ENCODE measurements at places on chromosomes 5 and 9.

DNA sequence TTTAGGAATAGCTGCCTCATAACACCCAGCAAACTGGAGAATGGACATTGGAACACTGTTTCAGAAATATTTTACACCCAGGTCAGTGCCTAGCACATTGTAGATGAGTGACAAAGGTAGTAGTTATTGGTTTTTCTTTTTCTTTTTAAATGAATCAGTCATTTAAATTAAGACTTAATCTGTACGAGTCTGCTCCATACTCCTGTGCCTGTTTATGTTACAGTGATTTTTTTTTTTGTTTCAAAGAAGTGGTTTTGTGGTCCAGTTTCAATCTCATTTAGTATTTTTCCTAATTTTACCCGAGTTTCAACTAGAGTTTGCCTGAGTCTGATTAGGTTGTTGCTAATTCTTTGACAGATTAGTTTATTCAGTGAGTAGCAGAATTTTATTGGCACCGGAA is 16.2 kb downstream of the LMNB1 start:
- DNase-seq: no peak

DNA sequence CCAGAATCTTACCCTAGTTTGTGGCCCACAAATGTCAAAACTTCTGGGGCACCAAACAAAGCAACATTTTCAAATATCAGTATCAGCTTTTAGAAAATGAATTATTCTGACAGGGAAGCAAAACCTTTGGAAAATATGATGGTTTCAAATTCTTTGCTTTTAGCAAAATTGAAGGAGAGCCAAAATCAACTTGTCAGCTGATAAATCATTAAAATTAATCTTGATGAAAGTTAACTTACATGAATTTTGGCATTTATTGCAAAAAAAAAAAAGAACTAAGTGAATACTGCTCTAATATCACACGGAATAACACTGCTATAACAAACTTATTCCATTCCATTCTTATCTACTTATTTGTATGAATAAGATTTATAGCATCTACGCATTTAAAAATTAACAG is 158.1 kb upstream of the TARS1 start:
- no peak for DNase-seq

- DNase-seq: no peak
These were observed 31.1 kb upstream of the GRXCR2 start for GRCh38 chr5:145903867-145904266.

DNA sequence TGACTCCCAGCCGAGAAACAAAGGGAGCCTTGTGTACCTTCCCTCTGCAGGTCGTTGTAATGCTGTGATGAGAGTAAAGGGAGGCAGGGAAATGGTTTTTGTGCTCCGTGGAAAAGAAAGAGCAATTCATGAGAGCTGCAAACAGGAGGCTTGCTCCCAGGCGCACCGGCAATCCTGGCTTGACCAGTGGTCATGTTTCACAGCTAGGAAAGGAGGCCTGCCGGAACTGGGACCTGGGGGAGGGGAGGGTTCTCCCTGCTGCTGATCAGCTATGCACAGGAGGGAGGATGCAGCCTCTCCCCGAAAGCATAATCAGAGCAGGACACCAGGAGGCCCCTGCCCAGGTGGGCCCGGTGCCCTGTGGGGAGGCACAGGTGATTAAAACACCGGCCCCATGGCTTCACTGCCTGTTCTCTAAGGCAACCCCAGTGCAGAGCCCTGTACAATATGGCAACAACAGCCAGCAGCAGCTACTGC is 131.3 kb downstream of the ZDHHC21 start:
- DNase-seq: no peak

DNA sequence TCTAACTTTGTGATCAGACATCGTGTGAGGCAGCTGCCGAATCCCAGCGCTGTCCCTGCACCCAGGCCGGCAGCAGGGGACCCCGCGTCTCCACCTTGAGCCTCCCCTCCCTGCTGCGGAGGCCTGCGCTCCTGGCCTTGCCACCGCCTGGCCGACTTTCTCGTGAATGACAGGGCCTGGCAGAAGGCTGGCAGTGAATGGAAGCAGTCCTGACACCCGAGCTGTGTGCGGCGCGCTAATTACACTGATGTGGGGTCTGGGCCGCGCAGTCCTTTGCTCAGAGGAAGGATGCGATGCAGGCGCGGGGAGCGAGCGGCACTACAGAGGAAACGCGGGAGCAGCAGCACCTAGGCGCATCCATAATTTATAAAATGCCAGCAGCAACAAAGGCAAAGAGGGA is 40.3 kb downstream of the POU4F3 start:
- DNase-seq: no peak

GRCh38 chr9:83622433-83622938 is 457 bp upstream of the IDNK start:
- DNase-seq: no peak

DNA sequence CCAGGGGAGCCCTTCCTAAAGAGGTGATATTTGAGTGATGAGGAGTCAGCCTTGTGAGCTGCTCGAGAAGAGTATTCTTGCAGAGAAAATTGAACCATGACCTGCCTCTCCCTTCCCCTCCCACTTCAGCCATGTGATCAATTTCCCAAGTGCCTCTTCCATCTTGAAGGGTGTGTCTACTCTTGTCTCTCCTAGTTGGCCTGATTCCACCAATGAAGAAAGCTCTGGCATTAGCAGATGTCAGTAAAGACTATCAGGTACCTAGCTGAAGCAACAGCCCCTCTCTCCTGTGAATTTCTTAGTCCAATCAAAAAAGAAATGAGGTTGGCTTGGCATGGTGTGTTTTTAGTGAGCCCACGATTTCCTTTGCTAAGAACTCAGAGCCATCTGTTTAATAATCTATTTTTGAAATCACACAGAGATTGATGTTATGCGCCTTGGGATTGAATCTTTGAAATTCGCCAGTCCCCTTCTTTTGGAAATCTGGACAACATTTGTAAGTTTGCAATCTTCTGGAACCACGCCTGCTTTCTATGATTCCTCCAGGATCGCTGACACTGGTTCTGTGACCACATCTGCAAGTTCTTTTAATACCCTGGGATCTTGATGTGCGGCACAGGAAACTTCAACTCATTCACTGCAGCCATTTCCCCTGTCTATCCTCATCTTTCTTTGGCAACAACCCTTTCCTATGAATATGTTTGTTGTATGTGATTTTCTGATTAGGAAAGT is 404.6 kb downstream of the DMRT2 start:
- DNase-seq: no peak

- no peak for DNase-seq
These were observed 2.4 kb upstream of the TRIM7 start for GRCh38 chr5:181207214-181207959.

DNA sequence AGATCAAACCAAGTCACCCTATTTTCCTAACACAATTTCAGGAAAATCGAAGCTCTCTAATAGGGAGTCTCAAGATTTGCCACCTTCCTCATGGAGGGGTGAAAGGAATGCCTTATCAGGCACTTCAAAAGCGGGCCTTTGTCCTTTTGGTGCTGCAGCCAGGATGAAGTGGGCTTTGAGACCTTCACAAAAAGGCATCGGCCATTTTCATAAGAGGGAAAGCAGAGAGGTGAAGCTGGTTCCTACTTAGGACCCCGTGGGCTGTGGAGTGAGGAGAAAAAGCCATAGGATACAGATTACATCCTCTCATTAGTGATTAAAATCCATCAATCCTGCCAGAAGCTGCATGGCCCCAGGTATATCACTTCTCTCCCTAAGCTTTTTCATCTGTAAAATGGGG is 859 bp downstream of the CDKN2AIPNL start:
- DNase-seq: no peak

DNA sequence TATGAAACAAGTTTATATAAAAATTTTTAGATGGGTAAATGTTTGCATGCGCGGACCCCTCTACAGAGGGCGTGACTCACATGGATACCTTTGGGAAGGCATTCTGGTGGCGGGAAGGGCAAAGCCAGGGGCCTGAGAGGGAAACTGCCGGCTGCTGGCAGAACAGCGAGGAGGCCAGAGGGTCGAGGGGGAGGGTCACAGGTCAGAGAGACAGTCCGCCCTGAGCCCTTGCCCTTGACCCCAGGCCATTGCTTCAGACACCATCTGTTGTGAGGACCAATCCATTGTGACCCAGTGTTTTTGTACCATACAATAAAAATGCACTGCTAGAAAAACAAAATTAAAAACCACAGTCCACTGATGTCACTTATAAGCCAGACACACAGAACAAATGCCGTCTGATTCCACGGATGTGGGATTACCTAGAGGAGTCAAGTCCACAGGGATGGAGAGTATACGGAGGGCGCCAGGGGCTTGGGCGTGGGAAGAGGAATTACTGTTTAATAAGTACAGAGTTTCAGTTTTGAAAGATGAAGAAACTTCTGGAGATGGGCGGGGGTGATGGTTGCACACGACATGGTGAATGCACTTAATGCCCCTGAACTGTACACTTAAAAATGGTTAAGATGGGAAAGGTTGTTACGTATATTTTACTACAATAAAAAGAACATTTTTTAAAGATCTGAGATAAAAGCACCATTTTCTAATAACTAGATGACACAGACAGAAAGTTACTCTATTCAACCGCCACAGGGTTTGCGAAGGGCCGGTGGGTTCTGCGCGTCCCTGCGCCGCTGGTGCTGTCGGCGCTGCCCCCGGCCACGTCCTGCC is 12.0 kb downstream of the BTNL9 start:
- DNase-seq: no peak

DNA sequence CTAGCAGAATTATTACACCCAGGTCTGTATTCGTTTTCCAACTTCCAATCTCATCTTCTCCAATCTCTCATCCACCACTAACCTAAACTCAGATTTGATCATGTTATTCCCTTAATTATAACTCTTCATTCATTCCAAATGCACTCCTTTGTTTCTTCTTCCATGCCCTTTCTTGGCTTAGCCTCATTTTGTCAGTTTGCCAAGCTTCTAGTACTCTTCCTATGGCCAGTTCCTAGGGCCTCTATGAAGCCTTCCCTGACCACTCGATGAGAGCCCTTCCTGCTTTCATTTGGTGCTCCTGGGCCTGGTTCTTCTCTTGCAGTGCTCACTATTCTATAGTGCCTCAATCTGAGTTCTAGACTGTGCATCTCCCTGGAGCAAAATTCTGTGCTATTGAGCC is 5.8 kb downstream of the FAM219A start:
- no peak for DNase-seq

GRCh38 chr5:65880496-65881072 is 45.8 kb upstream of the ERBIN start:
- no peak for DNase-seq

- DNase-seq: no peak
These were observed 37.4 kb downstream of the FBXO4 start for GRCh38 chr5:41962491-41962890.

- no peak for DNase-seq
These were observed 221.6 kb downstream of the NFIB start for GRCh38 chr9:14092344-14092743.

DNA sequence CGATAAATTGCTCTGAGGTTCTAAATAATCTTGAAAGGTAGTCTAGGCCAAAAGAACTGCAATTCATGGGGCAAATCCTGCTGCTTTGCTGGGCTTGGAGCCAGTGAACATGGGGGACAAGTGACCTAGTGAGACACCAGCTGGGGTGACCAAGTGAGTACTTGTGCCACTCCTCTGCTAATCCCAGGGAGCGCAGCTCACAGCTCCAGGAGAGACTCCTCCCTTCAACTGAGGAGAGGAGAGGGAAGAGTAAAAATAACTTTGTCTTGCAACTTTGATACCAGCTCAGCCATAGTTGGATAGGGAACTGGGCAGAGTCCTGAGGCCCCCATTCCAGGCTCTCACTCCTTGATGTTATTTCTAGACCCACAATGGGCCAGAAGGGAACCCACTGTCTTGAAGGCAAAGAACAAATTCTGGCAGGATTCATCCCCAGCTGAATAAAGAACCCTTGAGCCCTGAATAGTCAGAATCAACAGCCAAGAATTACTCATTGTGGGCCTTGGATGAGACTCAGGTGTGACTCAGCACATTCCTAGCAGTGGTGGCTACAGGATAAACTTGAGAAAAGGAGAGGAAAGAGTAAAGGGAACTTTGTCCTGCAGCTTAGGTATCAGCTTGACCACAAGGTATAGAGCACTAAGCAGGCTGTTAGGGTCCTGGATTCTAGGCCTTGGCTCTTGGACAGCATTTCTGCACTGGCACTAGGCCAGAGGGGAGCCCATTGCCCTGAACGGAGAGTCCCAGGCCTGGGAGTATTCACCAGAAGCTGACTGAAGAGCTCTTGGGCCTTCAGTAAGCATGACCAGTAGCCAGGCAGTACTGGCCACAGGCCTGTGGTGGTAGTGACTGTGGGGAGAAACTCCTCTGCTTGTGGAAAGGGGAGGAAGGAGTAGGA is 288.3 kb upstream of the CDH18 start:
- no peak for DNase-seq

DNA sequence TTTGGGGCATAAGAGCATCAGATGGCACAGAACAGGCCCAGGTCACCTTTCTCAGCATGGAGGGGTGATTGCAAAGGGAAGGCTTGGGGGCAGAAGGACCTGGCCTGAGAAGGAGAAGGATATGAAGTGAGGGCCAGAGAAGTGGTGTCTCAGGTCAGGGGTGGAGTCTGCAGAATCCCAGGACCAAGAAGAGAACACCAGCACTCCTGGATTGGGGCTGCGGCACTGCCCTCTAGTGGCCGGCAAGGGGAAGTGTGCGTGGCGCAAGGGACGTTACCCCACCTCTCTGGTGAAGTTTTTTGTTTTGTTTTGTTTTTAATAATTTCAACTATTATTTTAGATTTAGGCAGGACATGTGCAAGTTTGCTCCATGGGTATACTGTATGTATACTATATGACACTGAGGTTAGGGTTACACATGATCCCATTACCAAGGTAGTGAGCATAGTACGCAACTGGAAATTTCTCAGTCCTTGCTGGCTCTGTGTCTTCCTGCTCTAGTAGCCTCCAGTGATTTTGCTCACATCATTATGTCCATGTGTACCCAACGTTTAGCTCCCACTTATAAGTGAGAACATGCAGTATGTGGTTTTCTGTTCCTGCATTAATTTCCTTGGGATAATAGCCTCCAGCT is 1548.6 kb downstream of the EFNA5 start:
- no peak for DNase-seq

GRCh38 chr5:55681301-55681700 is 30.8 kb downstream of the SLC38A9 start:
- DNase-seq: no peak

- no peak for DNase-seq
These were observed 26.9 kb upstream of the SH3TC2 start for GRCh38 chr5:149089796-149090195.

DNA sequence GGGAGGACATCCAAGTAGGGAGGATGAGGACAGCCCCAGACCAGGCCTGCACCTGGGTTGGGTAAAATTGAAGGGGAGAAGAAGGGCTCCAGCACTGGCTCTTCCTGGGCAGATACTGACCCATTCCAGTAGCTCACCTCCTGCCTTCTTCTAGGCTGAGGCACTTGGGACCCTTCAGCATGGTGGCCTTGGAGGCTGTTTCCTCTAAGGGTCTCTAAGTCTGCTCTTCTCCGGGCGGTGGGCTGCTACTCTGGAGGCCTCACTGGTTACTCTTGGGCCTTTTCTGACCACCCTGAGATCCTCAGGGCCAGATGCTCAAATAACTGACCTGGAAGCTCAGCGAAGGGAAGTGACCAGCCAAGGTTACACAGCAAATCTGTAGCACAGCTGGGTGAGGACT is 2.8 kb upstream of the TIFAB start:
- no peak for DNase-seq

- DNase-seq: no peak
These were observed 45.5 kb upstream of the IFNE start for GRCh38 chr9:21527579-21527978.
